ENCODE measurements at places on chromosomes 7 and 10. TPM values are rescaled to one million over a fixed set of nuclear protein-coding genes. Genes with fewer than 3 reads are reported as not detected.

DNA sequence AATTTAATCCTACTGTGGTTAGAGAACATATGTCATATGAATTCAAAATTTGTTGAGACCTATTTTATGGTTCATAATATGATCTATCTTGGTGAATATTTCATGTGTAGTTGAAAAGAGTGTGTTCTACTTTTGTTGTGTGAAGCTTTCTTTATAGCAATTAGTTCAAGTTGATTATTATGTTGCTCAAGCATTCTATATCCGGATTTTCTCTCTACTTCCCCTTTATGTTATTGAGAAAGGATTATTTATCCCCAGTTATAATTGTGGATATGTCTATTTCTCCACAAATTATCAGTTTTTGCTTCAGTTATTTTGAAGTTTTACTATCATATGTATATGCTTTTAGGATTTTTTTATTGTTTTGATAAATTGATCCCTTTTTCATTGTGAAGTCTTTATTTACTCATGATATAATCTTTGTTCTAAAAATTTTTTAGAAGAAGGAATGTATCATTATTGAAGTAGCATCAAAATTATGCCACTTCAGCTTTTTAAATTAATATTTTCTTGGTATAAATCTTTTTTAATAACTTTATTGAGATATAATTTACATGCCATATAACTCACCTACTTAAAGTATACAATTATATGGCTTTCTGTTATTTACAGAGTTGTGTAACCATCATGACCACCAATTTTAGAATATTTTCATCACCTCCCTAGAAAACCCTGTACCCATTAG lies 12.0 kb upstream of the MEST start:
- no peak for DNase-seq
- no peak overlapping the region for H3K27ac ChIP-seq
- peaks cover 3% of the 10 kb centered on the region for H3K27me3 ChIP-seq
- no peak overlapping the region for H3K4me3 ChIP-seq

- H3K4me1 ChIP-seq = peaks cover 11% of the 10 kb centered on the region
- no peak overlapping the region for H3K4me3 ChIP-seq
- no peaks in the 10 kb centered on the region for H3K27me3 ChIP-seq
- DNase-seq = no peak
- no peaks in the 10 kb centered on the region for H3K36me3 ChIP-seq
These were observed 5.2 kb downstream of the FAM133B start for GRCh38 chr7:92584953-92585352.

DNA sequence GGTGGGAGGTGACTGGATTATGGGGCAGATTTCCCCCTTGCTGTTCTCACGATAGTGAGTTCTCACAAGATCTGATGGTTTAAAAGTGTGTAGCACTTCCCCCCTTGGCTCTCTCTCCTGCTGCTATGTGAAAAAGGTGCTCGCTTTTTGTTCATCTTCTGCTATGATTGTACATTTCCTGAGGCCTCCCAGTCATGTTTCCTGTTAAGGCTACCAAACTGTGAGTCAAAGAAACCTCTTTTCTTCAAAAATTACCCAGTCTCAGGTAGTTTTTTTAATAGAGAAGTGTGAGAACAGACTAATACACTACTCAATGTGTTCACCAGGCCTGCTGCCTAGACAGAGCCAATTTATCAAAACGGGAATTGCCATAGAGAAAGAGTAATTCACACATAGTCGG lies 49.7 kb downstream of the SDHAF3 start:
- no peaks in the 10 kb centered on the region for H3K36me3 ChIP-seq
- no peak overlapping the region for H3K27ac ChIP-seq
- no peaks in the 10 kb centered on the region for H3K4me1 ChIP-seq
- H3K27me3 ChIP-seq = no peaks in the 10 kb centered on the region

The PNLIP gene
- not detected for total RNA-seq

DNA sequence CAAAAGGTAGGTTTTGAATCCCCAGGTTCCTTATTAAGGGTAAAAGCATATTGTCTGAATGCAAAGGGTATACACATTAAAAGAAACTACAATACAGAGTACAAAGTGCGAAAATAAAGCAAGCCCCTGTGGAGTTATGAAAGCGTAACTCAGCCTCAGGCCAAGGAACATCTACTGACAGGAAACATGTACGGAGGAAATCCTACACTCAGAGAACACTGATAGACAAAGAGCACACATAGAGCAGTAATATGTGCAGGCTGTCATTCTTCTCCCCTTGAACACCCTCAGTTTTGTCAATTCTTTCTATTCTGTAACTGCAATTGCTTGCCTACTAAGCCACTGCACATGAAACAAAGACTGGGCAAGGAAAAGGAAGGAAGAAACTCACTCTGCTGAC lies 150.2 kb downstream of the DGKB start:
- H3K4me1 ChIP-seq = no peaks in the 10 kb centered on the region
- no peak for DNase-seq
- H3K36me3 ChIP-seq = no peaks in the 10 kb centered on the region
- H3K4me3 ChIP-seq = no peak overlapping the region

DNA sequence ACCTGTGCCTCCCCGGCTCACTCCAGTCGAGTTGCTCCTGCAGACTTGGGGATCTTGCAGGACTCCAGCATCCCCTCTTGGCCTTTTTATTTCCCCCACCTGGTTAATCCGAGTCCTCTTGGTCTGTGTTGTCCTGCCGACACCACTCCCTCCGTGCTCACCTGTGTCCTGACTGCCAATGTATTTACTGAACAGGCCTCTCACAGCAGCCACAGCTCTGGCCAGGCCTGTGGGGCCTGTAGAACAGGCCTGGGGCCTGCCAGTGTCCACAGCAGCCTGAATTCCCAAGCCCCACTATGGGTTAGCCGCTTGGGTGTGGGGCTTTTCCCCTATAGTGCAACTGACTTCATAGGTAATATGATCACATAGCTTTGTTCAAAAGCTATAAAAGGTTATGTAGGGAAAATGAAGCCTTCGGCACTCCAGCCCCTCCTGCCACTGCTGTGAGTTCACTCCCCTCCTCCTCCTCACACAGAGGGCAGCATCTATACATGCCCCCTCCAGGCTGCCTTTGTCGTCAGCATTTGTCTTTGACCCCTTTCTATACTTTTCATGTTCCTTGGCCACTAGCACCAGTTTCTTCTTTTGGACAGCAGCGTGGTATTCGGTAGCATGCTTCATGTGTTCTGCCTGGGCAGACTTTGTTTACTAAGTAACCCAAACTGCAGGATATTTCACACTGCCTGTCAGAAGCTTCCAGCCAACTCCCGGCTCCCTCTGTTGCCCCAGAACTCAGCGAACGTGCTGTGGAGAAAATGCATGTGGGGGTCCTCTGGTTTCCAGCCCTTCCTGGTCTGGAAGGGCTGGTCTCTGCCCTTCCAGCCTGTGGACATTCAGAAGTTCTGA lies 46.1 kb downstream of the ZNF467 start:
- no peaks in the 10 kb centered on the region for H3K27me3 ChIP-seq
- DNase-seq = no peak
- H3K27ac ChIP-seq = no peak overlapping the region
- no peaks in the 10 kb centered on the region for H3K36me3 ChIP-seq
- no peak overlapping the region for H3K4me3 ChIP-seq

DNA sequence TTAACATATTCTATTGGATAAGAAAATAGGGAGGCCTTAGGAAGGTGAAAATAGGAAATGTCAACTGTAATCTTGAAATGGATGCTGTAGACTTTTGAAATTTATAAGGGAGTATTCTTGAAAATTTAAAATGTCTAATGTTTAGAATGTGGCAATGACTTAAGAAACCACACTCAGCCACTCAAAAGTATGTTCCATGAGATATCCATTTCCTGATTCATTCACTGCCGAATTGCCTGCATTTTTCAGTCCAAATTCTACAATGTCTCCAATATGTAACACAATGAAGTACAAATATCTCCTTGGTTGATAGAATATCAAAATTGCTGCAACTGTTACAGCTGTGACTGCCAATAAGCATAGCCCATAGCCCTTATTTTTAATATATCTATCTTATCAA lies 25.9 kb downstream of the PRKG1 start:
- no peaks in the 10 kb centered on the region for H3K36me3 ChIP-seq
- H3K4me1 ChIP-seq = no peaks in the 10 kb centered on the region
- no peaks in the 10 kb centered on the region for H3K27me3 ChIP-seq
- H3K27ac ChIP-seq = no peak overlapping the region
- H3K4me3 ChIP-seq = no peak overlapping the region

The LRRC61 gene
- total RNA-seq = 55.4 TPM

The SH2D4B gene
- total RNA-seq = not detected

The UBN2 gene
- 13.9 TPM for total RNA-seq

GRCh38 chr7:87476179-87476557 lies 688 bp upstream of the ABCB4 start:
- no peaks in the 10 kb centered on the region for H3K36me3 ChIP-seq
- H3K27me3 ChIP-seq = peaks cover 8% of the 10 kb centered on the region
- no peak overlapping the region for H3K27ac ChIP-seq
- peaks cover 13% of the 10 kb centered on the region for H3K4me1 ChIP-seq
- no peak for DNase-seq

The DNAJC12 gene
- total RNA-seq = 6.5 TPM

The PRSS1 gene
- not detected for total RNA-seq

- H3K4me3 ChIP-seq = no peak overlapping the region
- DNase-seq = no peak
- no peak overlapping the region for H3K27ac ChIP-seq
- no peaks in the 10 kb centered on the region for H3K4me1 ChIP-seq
These were observed 245.3 kb downstream of the POLR1F start for GRCh38 chr7:19463581-19463980.

The FAM221A gene
- 7.5 TPM for total RNA-seq

GRCh38 chr10:30040597-30040996 lies 18.8 kb downstream of the JCAD start:
- no peaks in the 10 kb centered on the region for H3K27me3 ChIP-seq
- H3K27ac ChIP-seq = no peak overlapping the region
- no peaks in the 10 kb centered on the region for H3K4me1 ChIP-seq
- H3K4me3 ChIP-seq = no peak overlapping the region
- DNase-seq = no peak

DNA sequence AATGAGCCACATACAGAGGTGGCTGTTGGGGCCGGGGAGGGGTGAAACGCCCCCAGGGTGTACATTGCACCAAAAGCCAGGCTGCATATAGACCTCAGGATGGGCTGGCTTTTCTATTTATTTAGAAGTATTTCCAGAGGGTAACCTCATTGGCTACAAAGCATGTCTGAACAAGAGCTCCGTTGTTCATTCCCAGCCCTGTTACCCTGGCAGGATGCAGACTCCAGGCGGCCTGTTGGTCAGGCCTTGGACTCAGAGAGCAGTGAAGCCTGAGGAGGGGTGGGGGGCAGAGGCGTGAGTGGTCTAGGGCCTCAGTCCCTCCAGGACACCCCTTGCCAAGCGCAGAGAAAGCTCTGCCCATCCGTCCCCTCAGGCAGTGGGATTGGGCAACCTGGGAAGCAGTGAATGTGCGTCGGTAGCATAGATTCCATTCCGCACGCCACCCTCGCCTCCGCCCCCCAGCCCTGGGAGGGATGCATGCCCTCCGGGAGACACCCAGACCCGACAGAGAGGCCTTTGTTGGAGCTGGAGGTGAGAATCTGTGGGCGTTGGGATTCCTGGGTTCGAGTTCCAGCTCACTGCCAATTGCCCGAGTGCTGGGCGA lies 41.9 kb downstream of the TCF7L2 start:
- H3K36me3 ChIP-seq = no peaks in the 10 kb centered on the region
- H3K27ac ChIP-seq = no peak overlapping the region
- peaks cover 4% of the 10 kb centered on the region for H3K4me1 ChIP-seq
- H3K27me3 ChIP-seq = no peaks in the 10 kb centered on the region

The SLC39A12 gene
- 0.14 TPM for total RNA-seq

- H3K27ac ChIP-seq = peak overlapping the region; percentile 17
- no peaks in the 10 kb centered on the region for H3K27me3 ChIP-seq
- H3K36me3 ChIP-seq = no peaks in the 10 kb centered on the region
- peaks cover 7% of the 10 kb centered on the region for H3K4me1 ChIP-seq
- DNase-seq = no peak
- no peak overlapping the region for H3K4me3 ChIP-seq
These were observed 6.4 kb downstream of the AGBL3 start for GRCh38 chr7:134992626-134993179.

GRCh38 chr7:128740996-128741395 lies 1.8 kb downstream of the CALU start:
- H3K27ac ChIP-seq = peak overlapping the region; percentile 97
- H3K4me3 ChIP-seq = peak overlapping the region; percentile 90
- H3K36me3 ChIP-seq = no peaks in the 10 kb centered on the region
- H3K27me3 ChIP-seq = no peaks in the 10 kb centered on the region

The GRK5 gene
- 12.1 TPM for total RNA-seq

DNA sequence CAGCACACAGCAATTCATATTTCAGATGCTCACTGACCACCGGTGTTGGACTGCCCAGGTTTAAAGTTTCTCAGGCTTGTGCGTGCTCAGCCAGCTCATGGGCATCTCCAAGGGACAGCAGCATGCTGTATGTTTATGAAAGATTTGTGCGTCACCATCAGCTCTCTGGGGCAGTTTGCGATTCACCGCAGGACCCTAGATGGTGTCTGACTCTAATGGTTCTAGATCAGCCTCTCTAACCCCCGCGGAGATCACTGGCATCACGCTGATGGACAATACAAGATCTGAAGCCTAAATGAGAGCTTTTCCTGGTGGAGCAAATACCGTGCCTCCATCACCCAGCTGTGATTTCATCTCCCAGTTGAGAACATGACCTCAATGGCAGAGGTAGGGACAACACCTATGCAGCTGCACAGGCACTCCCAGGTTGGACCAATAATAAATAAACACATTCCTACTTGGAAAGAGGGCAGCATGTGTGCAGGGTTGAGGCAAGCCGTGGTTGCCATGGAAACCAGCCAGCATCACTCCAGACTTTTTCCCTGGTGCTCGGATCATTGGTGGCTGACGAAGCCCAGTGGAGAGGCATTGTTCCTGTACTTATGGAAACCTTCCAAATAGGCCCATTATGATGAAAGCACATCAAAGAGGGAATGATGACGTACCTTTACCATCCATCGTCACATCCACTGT lies 253.6 kb downstream of the KCNMA1 start:
- no peaks in the 10 kb centered on the region for H3K4me1 ChIP-seq
- no peak overlapping the region for H3K4me3 ChIP-seq
- H3K27ac ChIP-seq = no peak overlapping the region
- no peak for DNase-seq

GRCh38 chr10:14409247-14409646 lies 78.5 kb upstream of the FRMD4A start:
- no peaks in the 10 kb centered on the region for H3K4me1 ChIP-seq
- H3K27ac ChIP-seq = no peak overlapping the region
- no peaks in the 10 kb centered on the region for H3K36me3 ChIP-seq
- no peaks in the 10 kb centered on the region for H3K27me3 ChIP-seq
- no peak overlapping the region for H3K4me3 ChIP-seq

- DNase-seq = no peak
- no peaks in the 10 kb centered on the region for H3K36me3 ChIP-seq
- H3K27me3 ChIP-seq = no peaks in the 10 kb centered on the region
- no peaks in the 10 kb centered on the region for H3K4me1 ChIP-seq
- H3K27ac ChIP-seq = no peak overlapping the region
These were observed 211.1 kb upstream of the IGFBP3 start for GRCh38 chr7:46131916-46132795.

- no peaks in the 10 kb centered on the region for H3K36me3 ChIP-seq
- H3K4me1 ChIP-seq = no peaks in the 10 kb centered on the region
- H3K4me3 ChIP-seq = no peak overlapping the region
These were observed 57.8 kb downstream of the BAMBI start for GRCh38 chr10:28734938-28735759.
